Upper lobe of left lung (tissue), 6 donors: ENCODE measurements at places on chromosomes 4 and X. TPM values are rescaled to one million over a fixed set of nuclear protein-coding genes. Genes with fewer than 3 reads are reported as not detected.

DNA sequence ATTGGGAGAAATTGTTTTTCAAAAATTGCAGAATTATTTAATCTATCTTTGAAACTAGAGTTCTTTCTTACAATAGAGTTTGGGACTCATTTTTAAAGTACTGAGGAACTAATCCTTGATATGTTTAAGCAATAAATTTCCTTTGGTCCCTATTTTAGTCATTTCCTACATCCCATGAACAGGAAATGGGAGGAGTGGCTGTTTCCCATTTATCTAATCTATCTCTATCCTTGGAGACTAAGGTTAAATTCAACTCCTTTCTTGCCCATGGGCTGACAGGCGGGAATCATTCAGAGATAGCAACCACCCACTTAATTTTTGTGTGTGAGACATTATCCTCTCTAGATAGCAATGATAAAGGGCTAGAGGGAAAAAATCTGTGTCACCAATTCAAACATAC is 131.6 kb upstream of the EMCN start:
- no peak for DNase-seq

DNA sequence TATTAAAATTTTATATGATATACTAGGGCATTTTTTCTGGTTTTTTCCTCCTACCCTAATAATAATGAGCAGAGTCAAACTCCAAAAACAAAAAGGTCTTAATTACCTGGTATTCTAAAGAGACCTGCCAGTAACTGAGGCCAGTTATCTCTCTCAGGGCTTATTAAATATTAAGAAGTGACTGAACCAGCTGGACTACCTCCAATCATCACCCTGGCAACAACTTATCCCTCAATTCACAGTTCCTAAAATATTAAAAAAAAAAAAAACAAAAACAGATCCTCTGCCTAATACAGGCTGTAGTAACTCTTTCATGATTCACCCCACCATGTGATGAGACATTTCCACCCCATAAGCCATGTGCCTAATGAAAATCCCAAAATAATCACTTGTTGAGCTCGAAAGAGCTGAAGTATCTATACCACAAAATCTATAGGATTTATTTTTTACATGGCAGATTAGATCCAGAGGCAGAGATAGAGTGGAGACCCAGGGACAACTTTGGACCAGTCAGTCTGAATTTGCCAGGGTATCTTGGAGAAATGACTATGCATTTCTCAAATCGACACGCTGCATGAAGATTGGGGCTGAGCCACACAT is 698.0 kb downstream of the FAT4 start:
- no peak for DNase-seq

DNA sequence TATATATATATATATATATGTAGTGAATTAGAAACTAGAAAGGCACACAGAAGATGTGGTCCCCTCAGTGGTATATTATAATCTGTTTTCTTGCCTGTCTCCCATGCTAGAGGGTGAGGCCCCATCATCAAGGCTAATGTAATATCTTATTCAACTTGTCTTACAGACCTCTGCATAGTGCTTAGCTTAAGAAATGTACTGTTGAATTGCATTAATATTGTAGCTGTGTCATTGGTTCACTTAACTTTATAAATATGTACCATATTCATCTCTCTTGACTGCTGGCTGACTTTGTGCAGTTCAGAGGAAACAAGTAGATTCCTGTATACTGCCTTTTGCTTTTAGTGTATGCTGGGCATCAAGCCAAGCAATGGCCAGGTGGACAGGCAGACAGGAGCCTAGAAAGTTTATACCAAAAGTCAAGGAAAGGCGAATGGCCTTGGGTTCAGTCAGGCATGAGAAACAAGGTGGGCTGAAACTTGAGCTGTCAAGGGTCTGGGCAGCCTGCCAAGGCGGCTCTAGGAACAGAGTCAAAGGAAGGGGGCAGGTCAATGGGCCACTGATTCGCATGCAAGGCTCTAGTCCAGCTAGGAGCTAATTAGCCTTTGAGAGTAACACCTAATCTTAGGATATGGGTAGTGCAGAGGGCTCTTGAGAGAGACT is 78.8 kb upstream of the LEF1 start:
- no peak for DNase-seq

DNA sequence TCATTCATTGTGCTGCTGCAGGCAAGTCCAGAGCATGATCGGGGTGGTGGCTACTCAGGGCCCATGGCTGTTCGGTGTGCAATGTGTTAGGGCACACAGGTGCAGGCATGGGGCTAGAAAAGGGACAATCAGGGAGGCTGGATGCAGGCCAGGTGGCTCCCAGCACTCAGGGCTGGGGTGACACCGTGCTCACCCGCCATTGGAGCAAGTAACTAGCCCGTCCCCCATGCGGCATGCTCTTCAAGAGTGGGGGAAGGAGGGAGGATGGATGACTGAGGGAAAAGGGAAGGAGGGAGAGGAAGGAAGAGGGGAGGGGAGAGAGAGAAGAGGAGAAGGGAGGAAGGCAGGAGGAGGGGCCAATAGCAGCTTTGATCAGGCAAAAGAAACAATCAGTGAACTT is 64.7 kb downstream of the INTS6L start:
- DNase-seq, result no peak

Gene MAGEE2
- 0.10 TPM for total RNA-seq

Gene PCYT1B
- 2.2 TPM for total RNA-seq

DNA sequence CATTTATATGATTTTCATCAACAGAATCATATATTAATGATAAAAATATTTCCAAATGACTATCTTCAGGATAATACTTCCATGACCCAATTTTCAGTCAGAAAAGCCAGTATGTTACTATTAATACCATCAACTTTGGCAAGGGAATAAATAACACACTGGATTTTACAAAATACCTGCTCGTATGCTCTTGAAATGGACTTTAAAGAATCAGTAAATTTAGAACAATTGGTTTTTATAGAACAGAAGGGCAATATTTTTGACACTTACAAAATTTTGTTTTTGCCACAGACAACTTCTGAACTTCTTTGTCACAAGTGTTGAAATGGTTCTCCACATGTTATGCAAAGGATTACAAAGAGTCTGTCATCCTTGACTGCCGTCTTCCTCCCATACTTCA is 700.4 kb downstream of the FSTL5 start:
- no peak for DNase-seq

DNA sequence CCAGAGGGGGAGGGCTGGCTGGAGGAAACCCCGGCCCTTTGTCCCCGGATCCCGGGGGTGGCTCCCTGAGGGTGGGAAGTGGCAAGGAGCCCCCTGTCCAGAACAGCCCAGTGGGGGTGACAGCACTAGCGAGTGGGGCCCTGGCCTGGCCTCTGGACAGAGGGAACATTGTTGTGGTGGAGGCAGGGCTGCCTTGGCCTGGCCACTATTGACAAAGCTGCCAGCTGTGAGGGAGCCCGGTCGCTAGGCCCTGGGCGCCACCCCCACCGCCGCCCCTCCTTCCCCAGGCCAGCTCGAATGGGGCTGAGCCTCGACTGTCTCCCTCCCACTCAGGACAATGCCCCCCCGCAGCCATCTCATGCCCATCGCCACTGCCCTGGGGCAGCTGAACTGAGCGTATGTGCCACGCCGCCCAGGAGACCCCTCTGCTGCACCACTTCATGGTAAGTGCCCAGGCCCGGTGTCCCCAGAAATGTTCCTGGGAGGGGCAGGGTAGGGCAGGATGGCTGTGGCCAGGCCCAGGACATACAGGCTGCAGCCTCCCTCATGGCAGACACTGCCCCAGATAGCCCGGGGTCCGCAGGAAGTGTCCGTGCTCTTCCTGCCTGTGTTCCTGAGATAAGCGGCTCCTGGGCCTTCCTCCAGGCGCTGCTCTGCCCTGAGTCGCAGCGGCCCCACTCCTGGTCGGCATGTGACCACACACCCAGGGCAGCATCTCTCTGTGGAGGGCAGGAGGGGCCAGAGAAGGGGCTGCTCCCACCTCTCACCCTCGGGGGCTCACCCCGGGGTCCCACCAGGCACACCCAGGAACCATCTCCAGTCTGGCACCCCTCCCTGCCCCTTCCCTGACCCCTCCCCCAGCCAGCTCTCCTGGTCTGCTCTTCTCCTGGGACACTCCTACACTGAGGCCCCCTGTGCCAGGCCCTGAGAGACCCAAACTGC is 1.4 kb downstream of the PLXNB3 start:
- DNase-seq, result no peak

DNA sequence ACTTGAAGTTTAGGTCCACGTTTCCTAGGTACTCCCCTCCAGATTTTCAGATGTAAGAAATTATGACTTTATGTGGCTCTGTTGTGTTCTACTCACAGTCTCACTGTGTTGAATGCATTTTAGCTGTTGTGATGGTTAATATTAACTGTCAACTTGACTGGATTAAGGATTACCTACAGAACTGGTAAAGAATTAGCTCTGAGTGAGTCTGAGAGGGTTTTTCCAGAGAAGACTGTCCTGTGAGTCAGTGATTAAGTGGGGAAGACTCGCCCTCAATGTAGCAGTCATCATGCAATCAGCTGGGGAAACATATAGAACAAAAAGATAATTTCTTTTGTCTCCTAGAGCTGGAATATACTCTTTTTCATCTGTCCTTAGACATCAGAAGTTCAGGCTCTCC is 493.4 kb downstream of the ACTRT1 start:
- DNase-seq, result no peak

- DNase-seq, result no peak
Measured at GRCh38 chrX:11724122-11725017, 33.7 kb upstream of the MSL3 start.

GRCh38 chr4:84952004-84952403 is 14.5 kb downstream of the WDFY3 start:
- peak; percentile 35 for DNase-seq

DNA sequence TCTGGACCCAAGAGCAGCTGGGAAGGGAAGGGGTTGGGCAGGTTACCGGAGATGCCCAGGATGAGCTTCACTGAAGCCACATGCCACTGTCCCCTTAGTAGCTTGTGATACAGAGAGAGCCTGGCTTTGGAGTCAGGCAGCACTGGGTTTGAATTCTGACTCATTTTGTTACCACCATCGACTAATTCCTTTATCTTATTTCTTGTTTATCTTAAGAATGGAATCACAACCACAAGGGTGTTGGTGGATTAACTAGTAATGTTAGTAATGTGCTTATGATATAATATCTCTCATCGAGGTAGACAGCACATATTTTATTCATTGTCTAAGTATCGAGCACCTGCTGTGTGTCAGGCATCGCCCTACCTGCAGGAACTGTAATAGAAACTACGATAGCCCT is 17.7 kb upstream of the STX18 start:
- DNase-seq, result no peak

Gene RTL9
- not detected for total RNA-seq

GRCh38 chr4:10893395-10893794 is 208.8 kb upstream of the CLNK start:
- no peak for DNase-seq

DNA sequence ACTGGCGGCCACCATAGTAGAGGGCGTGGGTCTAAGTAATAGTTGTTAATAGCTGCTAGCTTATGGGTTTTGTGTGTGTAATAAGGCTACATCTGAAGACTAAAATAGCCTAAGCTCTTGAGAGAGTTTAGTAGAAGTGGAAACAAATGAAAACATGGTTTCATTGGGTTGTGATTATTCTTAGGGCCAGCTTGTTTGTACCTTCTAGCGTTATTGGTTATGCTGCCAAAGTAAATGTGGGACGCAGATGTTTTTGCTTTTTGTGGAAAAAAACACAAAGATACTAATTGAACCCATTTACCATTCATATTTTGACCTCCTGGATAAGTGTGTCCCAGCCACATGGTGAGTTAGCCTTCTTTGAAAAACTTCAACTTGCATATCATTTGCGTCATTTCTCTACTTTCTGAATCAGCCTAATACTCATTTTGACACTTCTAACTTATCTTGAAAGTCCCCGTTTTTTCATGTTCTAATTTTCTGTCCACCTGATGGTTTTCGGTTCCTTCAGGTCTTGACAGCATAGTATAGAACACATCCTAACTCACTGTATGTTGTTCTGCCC is 305.3 kb downstream of the FRMPD4 start:
- no peak for DNase-seq

DNA sequence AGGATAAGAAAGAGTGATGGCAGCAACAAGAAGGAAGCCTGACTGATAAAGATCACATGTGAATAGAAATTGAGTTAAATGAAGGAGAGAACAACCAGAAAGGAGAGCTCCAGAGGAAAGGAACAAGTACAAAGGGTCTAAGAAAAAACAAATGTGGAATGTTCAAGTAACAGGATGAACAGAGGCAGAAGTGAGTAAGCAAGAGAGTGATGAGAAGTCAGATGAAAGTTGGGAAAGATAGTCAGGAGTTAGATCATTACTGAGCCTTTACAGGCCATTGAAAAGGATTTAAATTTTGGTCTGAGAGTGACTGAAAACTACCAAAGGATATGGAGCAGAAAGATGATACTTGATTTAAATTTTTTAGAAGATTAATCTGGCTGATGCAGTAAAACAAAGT is 38.1 kb downstream of the NFXL1 start:
- no peak for DNase-seq

Gene PPP2R3B
- 16.4 TPM for total RNA-seq

DNA sequence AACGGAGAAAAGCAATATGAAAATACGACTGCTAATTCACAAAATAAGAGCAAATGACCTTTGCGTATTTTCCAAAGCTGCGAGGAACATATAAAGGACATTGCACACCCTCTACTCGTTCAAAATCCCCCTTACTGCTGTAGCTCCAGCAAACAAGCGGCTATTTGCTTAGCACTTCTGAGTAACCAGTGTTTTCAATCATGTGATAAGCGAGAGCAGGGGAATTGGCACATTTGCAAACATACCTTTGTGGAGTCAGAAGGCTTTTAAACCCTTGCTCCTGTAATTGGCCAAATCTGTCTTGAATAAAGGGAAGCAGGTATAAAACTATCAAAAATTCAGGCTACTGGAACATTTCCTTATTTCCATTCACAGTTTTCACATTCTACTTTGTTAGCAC is 610.2 kb downstream of the UBE2NL start:
- DNase-seq, result no peak

DNA sequence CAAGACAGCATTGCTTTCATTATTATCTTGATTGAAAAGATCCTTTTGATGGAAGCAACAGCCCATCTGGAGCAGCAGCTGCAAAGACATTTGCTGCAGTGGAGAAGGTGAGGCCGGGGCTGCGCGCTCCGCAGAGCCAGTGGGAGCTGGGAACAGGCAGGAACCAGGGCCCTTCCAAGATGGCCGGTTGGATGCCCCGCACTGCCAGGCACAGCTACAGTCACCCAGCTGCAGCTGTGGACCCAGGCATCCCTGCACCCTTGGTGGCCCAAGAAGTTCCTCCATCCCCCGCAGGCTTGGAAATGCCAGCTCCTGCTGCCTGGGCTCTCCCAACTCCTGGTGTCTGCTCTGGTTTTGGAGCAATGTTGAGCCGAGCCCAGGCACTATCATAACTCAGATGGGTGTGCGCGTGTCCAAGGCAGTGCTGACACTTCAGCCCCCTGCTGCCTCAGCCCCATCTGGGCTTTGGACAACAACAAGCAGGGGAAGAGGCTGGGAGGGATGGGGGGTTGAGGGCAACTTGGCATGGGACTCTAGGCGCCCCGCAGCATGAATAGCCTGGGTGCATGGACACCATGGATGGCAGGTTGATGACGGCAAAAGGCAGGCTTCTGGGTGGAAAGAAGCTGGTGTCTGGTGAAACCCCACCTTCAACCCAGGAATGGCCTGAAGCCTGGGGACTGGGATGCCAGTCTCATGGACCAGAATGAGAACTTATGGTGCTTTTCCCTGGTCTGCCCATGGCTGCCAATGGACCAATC is 371.8 kb downstream of the FSTL5 start:
- peak; percentile 74 for DNase-seq

- DNase-seq, result no peak
Measured at GRCh38 chr4:97590266-97590665, 553.0 kb downstream of the STPG2 start.
